ENCODE measurements at places on chromosomes 7 and 10.

DNA sequence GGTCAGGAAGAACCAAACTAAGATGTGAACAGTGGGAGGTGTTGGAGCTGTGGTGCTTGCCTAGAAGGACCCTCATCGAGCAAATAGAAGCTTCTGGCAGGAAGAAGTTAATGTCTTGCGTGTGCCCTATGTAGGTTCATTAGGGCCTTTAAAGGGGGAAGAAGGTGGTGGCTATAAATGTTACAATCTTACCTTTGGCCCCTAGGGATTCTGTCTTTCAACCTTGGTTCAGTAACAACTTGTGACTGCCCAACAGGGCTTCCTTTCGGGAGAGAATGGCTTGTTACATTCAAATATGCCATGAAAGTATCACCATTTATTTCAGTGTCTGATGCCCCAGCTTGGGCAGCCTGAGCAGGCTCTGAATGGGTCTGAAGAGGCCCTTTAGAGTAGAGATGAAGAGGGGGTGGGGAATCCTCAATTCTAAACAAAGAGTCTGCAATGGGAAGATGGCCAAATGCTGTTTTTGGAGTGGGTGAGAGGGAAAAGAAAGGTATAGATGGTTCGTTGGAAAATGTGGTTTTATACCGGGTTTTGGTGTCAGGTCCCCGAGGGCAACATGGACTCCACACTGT lies 108.0 kb downstream of the TCF7L2 start:
- DNase-seq, result no peak

DNA sequence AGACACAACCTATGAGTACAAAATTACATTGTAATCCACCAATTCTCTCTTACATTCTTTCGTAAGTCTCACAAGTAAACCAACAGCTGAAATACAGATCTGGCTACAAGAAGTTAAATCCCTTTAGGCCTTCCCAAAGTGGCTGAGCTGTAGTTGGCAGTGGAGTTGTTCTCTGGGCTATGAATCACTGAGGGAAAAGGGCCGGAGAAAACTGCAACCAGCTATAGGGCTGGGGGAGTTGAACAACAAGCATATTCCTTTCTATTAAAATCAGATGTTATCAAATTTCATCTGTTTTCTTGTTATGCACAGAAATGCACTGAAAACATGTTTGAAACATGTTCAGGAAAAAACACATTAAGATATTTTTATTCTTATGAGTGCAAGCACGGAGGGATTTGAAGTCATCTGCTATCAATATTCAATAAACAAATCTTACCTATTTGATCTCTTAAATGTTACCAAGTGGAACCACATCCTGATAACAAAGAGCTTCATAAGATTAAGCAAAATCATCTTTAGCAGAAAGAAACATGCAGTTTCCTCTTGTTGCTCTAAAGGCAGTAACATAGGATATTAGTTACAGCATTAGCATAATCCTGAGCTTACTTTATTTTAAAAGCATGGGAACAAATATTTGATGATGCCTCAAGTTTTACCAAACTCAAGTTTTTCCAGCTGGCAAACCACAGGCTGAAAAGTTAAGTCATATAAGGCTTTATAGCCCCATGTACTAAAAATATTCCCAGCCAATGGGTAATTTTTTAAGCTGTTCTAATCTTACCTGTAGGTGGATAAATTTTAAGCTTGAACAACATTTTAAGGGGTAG lies 212.7 kb downstream of the TAX1BP1 start:
- no peak for DNase-seq

DNA sequence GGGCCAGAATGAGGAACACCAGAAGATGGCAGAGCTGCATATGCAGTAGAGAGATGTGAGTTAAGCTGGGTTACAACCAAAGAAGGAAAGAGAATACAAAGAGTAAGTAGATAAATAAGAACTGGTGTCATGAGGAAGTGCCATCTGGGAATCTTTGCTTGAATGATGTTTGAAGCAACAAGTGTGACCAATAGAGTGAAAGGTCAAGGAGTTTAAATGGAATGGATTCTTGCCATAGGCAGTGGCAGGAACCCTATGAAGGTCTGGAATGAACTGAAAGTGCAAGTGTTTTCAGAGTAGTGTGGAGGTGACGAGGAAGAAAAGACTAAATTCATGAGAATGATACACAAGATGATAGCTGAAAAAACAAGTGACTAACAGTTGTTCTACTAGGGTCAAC lies 21.6 kb downstream of the MEST start:
- DNase-seq, result no peak

DNA sequence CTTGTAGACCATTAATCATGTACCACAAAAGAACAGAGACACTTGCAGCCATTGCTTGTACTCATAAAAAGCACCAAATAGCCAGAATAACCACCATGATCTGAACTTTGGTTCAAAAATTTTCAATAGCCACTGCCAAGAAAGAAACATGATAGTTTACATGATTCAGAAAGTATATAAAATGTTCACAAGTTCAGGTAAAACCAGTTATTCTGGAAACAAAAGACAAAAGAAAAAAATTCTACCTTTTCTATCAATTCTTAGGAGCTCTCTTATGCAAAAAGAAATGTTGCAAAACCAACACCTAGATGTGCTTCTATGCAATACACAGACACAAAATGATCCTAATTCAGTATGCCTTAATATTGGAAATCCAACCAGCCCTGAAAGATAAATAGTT lies 108.7 kb downstream of the PCLO start:
- DNase-seq, result no peak

- DNase-seq, result no peak
Observed at GRCh38 chr7:5489991-5490536, 66.4 kb upstream of the TNRC18 start.

GRCh38 chr10:76868098-76868977 lies 769.3 kb downstream of the KCNMA1 start:
- peak; percentile 43 for DNase-seq

- DNase-seq, result no peak
Observed at GRCh38 chr7:37756797-37757551, 73.4 kb downstream of the GPR141 start.

- DNase-seq, result no peak
Observed at GRCh38 chr7:45714521-45714820, 140.3 kb downstream of the ADCY1 start.

GRCh38 chr7:133412942-133413341 lies 160.1 kb downstream of the EXOC4 start:
- no peak for DNase-seq

GRCh38 chr10:76883596-76883995 lies 754.0 kb downstream of the KCNMA1 start:
- no peak for DNase-seq

- no peak for DNase-seq
Observed at GRCh38 chr7:4288791-4289394, 393.2 kb upstream of the FOXK1 start.

DNA sequence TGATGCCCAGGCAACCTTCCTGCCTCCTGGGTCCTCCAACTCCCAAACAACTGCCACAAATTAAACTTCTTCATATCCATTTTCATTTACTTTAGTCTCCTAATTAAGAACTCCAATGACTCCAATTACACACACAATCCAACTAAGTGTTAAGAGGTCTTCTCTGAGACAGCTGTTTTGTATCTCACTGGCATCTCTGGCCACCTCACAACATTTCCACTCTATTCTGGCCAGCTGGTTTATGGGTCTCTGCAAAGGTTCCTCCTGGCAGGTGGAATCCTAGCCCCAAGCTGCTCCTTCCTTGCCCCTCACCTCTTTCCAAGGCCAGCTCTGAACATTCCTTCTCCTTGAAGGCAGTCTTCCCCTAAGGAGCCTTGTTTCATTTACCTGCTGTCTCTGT lies 123.1 kb upstream of the HPS1 start:
- no peak for DNase-seq

- DNase-seq, result no peak
Observed at GRCh38 chr7:100882201-100882600, 7.3 kb downstream of the SRRT start.

- DNase-seq, result no peak
Observed at GRCh38 chr7:64887756-64888508, 15.1 kb upstream of the ZNF273 start.

DNA sequence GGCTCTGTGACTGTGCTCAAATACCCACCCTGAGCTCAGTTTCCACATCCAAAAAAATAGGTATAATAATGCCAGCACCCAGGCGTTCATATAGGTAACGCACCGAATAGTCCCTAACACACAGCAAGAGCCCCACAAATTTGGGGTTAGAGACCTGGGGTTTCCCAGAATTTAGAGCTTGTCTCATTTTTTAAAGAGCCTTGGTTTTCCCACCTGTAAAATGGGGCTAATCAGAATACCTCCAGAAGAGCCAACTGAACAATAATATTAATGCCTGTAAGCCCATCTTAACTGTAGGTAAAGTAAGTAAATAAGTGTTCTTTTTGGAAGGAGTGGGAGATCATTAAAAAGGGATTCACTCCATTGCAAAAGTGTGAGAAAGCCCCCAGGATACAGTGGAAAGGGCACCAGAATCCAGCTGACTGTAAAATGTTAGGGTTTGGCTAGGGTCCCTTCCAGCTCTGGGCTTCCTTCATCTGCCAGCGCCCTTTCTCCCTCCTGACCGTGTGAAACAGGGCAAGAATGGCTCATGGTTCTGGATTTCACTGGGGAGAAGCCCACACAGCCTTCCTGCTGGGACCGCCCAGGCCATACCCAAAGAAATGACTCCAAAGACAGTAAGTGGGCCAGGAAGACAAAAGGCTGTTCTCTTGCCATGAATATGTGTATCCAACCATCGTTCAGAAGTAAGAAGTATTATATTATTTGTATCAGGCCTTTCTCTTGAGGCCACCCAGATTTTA lies 2.1 kb downstream of the MTURN start:
- DNase-seq, result no peak

- DNase-seq, result no peak
Observed at GRCh38 chr10:70188768-70189167, 18.5 kb upstream of the SAR1A start.

GRCh38 chr10:95134490-95134889 lies 59.5 kb upstream of the ACSM6 start:
- DNase-seq, result no peak

DNA sequence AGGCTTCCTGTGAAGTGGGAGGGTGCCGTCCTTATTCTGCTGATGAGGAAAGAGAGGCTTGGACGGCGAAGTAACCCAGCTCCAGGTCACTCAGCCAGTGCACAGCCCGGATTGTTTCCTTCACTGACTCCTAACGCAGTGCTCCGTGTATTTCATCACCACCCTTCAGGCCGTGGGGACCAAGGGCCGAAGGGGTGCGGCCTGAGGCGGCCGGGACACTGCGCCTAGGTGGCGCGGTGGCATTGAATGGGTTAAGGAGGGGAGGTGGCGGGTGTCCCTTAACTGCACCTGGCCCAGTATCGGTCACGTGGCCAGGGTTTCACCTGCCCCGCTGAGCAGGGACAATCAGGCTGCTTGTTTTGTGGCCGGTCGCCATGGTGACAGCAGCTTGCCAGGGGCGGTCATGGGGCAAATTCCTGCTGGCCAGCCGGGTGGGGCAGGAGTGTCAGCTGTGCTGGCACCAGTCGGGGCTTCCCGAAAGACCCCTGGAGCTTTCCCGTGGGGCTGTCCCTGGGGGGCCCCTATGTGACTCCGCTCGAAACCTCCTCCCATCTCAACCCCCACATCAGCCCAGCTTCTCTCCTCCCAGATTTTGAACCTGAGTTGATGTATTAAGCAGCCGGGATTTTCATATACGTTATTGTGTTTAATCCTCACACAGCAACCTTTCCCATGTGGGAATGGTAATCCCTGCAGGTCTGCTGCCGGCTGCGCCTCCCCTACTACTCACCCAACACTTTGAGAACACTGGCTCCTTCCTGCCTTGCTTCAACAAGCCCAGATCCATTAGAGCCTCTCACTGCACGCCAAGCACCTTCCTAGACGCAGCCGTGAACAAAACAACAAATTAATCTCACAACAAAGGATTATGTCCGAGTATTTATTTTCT lies 4.4 kb upstream of the ABHD11 start:
- no peak for DNase-seq

GRCh38 chr7:80635533-80635932 lies 2.9 kb upstream of the CD36 start:
- DNase-seq, result no peak

DNA sequence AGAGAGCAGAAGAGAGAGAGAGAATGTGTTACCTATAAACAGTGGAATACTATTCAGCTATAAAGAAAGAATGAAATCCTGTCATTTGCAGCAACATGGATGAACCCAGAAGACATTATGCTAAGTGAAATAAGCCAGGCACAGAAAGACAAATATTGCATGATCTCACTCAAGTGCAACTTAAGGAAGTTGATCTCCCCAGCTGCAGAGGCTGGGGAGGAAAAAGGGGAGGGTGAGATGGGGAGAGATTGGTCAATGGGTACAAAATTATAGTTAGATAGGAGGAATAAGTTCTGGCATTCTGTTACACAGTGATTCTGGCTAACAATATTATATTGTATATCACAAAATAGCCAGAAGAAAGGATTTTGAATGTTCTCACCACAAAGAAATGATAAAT lies 11.2 kb upstream of the JAZF1 start:
- no peak for DNase-seq

GRCh38 chr7:90690159-90690858 lies 94.2 kb downstream of the CDK14 start:
- no peak for DNase-seq

GRCh38 chr7:7212612-7213011 lies 30.3 kb downstream of the C1GALT1 start:
- no peak for DNase-seq

DNA sequence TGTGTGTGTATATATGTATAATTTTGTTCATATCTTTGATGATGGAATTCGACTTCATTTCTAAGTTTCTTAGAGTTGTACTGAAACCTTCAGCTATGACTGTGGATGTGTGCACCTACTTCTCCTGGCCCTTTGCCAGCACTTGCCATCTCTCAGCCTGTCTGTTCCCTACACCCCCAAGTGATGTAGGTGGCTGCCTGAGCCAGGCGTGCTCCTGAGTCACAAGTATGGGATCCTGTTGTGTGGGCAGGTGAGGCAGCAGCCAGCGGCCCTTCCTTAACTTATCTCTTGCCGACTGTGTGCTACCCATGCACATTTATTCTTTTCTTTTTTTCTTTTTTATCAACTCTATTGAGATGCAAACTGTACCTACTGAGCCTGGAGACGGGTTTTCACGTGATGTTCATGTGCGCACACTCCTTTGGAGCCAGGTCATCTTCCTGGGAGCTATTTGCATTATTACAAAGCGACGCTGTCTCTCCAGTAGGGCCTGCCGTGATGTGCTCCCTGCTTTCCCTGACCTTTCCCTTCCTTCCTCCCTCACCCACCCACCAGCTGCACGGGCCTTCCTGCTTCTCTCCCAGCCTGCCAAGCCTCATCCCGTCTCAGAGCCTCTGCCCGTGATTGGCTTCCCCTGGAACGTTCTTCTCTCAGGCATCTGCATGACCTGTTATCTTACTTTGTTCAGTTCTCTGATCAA lies 31.3 kb upstream of the GALNT11 start:
- no peak for DNase-seq

GRCh38 chr10:104209575-104210198 lies 22.5 kb downstream of the CFAP43 start:
- peak; percentile 17 for DNase-seq

- peak; percentile 15 for DNase-seq
Observed at GRCh38 chr7:143988976-143989745, 11.0 kb upstream of the OR6B1 start.
